ENCODE measurements at places on chromosomes 7 and 10.

GRCh38 chr10:86599729-86600128 lies 54.6 kb upstream of the OPN4 start:
- DNase-seq, result no peak

DNA sequence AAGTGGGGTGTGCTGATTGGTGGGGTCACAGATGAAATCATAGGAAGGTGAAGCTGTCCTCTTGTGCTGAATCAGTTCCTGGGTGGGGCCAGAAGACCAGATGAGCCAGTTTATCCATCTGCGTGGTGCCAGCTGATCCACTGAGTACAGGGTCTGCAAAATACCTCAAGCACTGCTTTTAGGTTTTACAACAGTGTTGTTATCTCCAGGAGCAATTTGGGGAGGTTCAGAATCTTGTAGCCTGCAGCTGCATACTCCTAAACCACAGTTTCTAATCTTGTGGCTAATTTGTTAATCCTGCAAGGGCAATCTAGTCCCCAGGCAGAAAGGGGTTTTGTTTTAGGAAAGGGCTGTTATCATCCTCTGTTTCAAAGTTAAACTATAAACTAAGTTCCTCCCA lies 17.0 kb upstream of the IFRD1 start:
- no peak for DNase-seq

DNA sequence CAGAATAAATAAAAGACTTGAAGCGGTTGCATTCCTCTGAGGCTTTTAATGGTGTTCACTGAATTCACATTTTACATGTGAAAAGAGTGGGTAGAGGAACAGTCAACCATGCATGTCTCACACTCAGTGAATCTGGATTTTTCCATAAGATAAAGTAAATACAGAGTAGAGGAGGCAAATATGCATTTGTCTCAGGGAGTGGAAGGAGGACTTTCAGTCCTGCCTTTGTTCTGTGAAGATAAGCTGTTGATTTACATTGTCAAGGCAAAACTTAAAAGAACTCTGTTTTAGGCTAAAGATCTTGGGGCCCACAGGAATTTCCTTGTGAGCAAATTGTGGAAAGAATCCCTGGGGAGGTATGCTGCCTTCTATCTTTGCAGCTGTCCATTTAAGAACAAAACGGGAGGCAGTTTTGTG lies 825.3 kb upstream of the MBL2 start:
- no peak for DNase-seq

GRCh38 chr7:88759230-88760135 lies at the start of gene ZNF804B:
Gene ZNF804B, plus strand, starts transcription at chr7:88759700. Its CDS starts 277 bp downstream, at chr7:88759977.
- DNase-seq, result no peak
